ENCODE measurements at places on chromosomes 2 and 18. TPM values are rescaled to one million over a fixed set of nuclear protein-coding genes. Genes with fewer than 3 reads are reported as not detected.

DNA sequence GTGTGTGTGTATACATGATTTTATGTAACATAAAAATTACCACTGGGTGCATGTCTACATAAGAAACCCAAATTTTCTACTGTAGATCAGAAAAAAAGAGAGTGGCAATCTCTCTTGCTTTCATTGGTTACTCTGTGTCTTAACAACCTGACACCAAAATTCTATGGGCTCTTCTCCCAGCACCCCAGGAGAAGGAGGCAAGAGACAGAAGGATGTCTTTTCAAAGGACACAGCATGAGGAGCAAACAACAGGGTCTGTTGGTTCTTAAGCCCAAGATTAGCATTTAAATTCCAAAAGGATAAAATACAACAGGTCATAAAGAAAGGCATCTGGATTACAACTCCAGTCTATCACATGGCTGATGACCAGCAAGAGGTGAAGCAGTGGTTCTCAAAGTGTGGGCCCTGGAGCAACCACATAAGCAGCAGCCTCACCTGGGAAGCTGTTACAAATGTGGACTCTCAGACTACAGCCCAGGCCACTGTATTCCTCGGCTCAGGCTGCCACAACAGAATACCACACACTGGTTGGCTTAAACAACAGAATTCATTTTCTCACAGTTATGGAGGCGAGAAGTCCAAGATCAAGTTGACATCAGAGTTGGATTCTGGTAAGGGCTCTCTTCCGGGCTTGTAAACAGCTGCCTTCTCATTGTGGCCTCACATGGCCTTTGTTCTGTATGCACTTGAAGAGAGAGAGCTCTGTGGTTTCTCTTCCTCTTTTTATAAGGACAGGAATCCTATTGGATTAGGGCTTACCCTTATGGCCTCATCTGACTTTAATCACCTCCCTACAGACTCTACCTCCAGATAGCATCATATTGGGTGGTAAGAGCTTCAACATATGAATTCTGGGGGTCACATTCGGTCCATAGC, 79.8 kb upstream of the RNF152 start:
- no peak for ATAC-seq

Gene SCYGR1
- total RNA-seq = not detected

DNA sequence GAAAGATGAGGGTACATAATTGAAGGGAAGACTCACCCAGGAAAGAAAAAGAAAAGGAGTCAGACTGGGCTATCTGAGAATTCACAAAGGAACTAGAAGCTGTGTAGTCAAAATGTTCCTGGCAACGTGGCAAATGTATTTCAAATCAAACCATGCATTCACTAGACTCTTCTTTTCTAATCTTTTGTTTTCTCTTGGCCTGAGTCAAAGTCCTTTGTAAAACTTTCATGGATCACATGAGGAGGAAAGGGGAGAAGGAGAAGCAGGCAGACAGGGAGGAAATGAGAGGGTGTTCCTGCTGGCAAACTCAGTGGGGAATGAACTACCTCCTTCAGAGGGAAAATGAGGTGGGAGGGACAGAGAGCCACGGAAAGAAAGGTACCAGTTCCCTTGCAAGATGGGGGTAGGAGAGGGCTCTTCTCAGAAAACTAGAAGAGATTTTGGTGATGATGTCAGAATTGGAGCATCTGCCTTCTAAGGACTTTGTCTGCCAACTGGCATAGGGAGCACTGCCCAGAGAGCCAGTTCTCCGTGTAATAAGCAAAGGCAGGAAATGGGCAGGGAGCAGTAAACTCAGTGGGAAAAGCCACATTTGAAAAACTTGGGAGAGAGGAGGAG, 51.4 kb downstream of the SLC8A1 start:
- ATAC-seq = peak; percentile 50

DNA sequence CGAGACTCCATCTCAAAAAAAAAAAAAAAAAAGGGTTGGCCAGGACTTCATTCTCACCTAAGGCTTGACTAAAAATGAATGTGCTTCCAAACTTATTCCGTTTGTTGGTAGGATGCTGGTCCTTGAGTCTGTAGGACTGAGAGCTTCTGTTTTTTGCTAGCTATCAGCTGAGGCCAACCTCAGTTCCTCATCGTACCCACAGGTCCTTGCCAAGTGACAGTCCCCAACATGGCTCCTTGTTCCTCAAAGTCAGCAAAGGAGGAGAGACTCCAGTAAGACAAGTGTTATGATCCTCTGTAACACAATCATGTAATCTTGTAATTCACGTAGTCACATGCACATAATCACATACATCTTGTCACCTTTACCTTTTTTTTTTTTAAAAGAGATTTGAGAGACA, 37.0 kb downstream of the HAUS1 start:
- no peak for ATAC-seq

- ATAC-seq = no peak
Observed at GRCh38 chr2:143690235-143690634, 561.0 kb downstream of the ARHGAP15 start.

DNA sequence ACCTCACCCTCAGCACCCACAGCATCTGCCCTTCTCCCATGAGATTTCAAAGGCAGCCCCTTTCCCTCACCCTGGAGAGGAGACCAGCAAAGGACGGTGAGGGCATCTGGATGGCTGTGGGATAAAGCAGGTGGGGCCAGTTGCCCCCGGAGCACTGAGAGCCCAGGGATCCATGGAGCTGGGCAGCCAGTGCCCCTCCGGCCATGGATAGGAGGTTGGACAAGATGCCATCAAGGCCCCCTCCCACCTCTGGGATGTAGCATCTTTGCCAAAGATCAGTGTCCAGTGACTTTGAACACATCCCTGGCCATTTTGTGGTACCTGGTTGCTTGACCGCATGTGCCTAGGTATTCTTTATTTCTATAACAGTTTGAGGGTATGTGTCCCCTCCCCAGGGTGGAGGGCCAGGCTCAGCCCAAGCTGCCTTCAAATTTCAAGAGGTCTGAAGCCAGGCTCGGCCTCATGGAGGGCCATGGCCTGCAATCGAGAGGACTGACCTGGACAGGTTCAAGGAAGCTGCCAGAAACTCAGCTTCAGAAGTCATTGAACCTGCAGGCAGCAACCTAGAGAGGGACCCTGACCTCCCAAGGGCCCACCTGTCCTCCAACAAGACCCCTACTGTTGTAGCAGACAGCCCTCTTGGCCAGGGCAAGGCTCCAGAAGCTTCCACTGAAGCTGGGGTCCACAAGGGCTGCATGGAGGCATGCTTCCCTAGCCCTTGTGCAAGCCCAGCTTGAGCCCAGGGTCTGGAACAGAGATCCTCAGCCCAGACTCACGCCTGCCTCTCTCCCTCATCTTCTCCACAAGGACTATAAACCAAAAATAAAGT, 55.5 kb upstream of the BIN1 start:
- ATAC-seq = no peak

- ATAC-seq = no peak
Observed at GRCh38 chr2:2188941-2189340, 142.1 kb downstream of the MYT1L start.

Gene DSG1
- total RNA-seq = 0.09 TPM

GRCh38 chr18:23088310-23088709, 47.0 kb upstream of the CABLES1 start:
- no peak for ATAC-seq

GRCh38 chr2:102782933-102783332, 21.1 kb downstream of the TMEM182 start:
- ATAC-seq = peak; percentile 19

- ATAC-seq = no peak
Observed at GRCh38 chr2:56630286-56630685, 446.5 kb downstream of the CCDC85A start.

Gene GRB14
- total RNA-seq = 0.66 TPM

DNA sequence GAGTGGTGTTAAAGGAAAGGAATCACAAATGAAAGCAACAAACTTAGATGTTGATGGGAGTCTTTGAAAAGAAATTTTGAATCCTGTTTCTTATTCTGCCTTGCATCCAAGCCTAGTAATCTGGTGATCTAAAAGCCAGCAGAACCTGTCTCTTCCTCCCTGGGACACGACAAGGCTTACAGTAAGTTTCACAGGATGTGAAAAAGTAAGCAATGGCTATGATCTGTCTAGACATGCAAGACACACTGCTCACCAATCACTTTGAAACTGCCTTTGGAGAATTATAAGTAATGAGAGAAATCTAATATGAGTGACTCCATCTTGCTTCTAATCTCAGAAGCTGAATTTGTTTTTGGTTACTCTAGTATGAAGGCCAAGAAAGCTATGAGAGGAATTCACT, 103.7 kb downstream of the KCNH7 start:
- ATAC-seq = no peak

GRCh38 chr2:105645938-105646773, 98.6 kb upstream of the NCK2 start:
- ATAC-seq = peak; percentile 25

Gene CHAC2
- total RNA-seq = 1.8 TPM

GRCh38 chr2:129681788-129682187, 297.7 kb upstream of the RAB6C start:
- ATAC-seq = no peak

DNA sequence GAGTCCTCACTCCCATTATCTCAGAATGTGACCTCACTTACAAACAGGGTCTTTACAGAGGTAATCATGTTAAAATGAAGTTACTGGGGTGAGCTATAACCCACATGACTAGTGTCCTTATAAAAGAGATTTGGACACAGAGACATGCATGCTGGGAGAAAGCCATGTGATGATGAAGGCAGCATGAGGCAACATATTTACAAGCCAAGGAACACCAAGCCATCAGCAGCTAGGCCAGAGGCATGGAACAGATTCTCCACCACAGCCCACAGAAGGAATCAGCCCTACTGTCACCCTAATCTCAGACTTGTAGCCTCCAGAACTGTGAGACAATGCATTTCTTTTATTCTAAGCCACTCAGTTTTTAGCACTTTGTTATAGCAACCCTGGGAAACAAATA, 171.9 kb downstream of the EN1 start:
- no peak for ATAC-seq

Gene AQP12A
- total RNA-seq = not detected

DNA sequence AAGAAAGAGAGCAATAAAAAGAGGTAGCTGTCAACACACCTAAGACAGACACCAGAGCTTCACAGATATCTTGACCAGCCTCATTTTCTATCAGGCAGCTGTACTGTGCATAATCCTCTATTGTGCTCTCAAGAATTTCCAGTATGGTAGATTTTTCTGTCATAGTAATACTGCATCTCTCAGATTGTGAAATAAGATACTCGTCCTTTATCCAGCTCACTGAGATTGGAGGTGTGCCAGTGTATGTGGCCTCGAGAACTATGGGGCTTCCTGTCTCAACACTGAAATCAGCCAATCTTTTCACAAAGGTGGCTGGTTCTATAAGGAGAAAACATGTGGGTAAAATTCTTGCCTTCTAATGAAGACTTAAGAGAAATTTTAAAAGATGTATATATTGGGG, 88.9 kb downstream of the TTN start:
- ATAC-seq = no peak

Gene OXER1
- total RNA-seq = 0.31 TPM

GRCh38 chr2:162887087-162887486, 48.5 kb upstream of the KCNH7 start:
- no peak for ATAC-seq

DNA sequence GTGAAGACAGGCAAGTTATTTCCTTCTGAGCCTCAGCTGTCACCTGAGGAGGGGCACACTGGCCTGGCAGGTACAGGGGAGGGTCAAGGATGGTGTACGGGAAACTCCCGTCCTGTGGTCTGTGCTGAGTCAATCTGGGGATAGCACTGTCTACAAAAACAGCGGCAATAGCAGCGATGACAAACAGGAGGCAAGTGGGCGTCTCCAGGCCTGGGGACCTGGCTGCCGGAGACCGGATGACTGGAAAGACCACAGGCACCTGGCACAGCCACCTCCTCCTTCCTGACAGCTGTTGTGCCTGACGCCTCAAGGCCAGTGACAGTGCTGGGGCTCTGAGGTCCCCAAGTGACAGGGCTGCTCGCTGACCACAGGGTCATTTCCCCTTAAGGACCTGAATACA, 202.1 kb upstream of the HS6ST1 start:
- ATAC-seq = no peak
